Dermis lymphatic vessel endothelial cell (primary cell): ENCODE measurements at places on chromosomes 4 and X. TPM values are rescaled to one million over a fixed set of nuclear protein-coding genes. Genes with fewer than 3 reads are reported as not detected.

The VCX3A gene
- not detected in 2 replicates for total RNA-seq

The XG gene
- 0.09 and 0.11 TPM in 2 replicates for total RNA-seq

The EXOC1 gene
- total RNA-seq: 38.4 and 48.4 TPM in 2 replicates

The PARM1 gene
- total RNA-seq: under 0.01 and 0.11 TPM in 2 replicates

The KCTD8 gene
- total RNA-seq: 0.09 and 0.65 TPM in 2 replicates

The GYG2 gene
- total RNA-seq: 0.17 and 0.43 TPM in 2 replicates

The FGB gene
- not detected in 2 replicates for total RNA-seq

The ZC4H2 gene
- 2.8 and 3.4 TPM in 2 replicates for total RNA-seq

The UGT8 gene
- not detected in 2 replicates for total RNA-seq

The UBL4A gene
- 29.1 and 32.6 TPM in 2 replicates for total RNA-seq

The DCAF8L2 gene
- total RNA-seq: not detected in 2 replicates

The TRIM75 gene
- total RNA-seq: not detected in 2 replicates

The STAG2 gene
- 101 and 129 TPM in 2 replicates for total RNA-seq

The AMBN gene
- not detected in 2 replicates for total RNA-seq

The UCP1 gene
- not detected in 2 replicates for total RNA-seq

The IL9R gene
- total RNA-seq: not detected in 2 replicates

The ASB5 gene
- under 0.01 TPM in 1 of 2 replicates, not detected in the other for total RNA-seq

The NXT2 gene
- 13.0 and 17.5 TPM in 2 replicates for total RNA-seq

The TMPRSS11D gene
- total RNA-seq: under 0.01 TPM in 2 replicates

The NAP1L2 gene
- total RNA-seq: 0.43 and 0.95 TPM in 2 replicates

The IL2 gene
- total RNA-seq: not detected in 2 replicates

The ACE2 gene
- total RNA-seq: not detected in 2 replicates
